Fibroblast of the aortic adventitia (primary cell): ENCODE measurements at places on chromosomes 2 and 18. TPM values are rescaled to one million over a fixed set of nuclear protein-coding genes. Genes with fewer than 3 reads are reported as not detected.

The CEBPZ gene
- total RNA-seq: 64.3 and 104 TPM in 2 replicates

The KANSL3 gene
- total RNA-seq: 39.7 and 45.6 TPM in 2 replicates

The LIMS3 gene
- total RNA-seq: 5.6 and 6.1 TPM in 2 replicates

The CCDC102B gene
- total RNA-seq: 3.1 and 27.8 TPM in 2 replicates

The ALPG gene
- total RNA-seq: not detected in 2 replicates

The AOX1 gene
- total RNA-seq: 23.6 and 84.0 TPM in 2 replicates

The VWC2L gene
- total RNA-seq: not detected in 2 replicates

The DSC2 gene
- 0.82 TPM in 1 of 2 replicates, not detected in the other for total RNA-seq

The IL37 gene
- total RNA-seq: not detected in 2 replicates

The REG1B gene
- not detected in 2 replicates for total RNA-seq

The PROC gene
- total RNA-seq: not detected in 2 replicates

The CYS1 gene
- total RNA-seq: 3.2 and 7.0 TPM in 2 replicates

The PAPOLG gene
- total RNA-seq: 13.2 and 18.9 TPM in 2 replicates

The DPP10 gene
- total RNA-seq: not detected in 2 replicates

The SRSF7 gene
- total RNA-seq: 92.1 and 126 TPM in 2 replicates

The TEKT4 gene
- total RNA-seq: not detected in 2 replicates

The RETREG2 gene
- 68.1 and 76.0 TPM in 2 replicates for total RNA-seq

The HOXD4 gene
- total RNA-seq: 1.1 TPM in 1 of 2 replicates, not detected in the other

The SLC8A1 gene
- total RNA-seq: 39.1 and 112 TPM in 2 replicates

The TPO gene
- not detected in 2 replicates for total RNA-seq

The SH2D6 gene
- 0.27 TPM in 1 of 2 replicates, not detected in the other for total RNA-seq

The SNORC gene
- 0.33 and 0.72 TPM in 2 replicates for total RNA-seq

The SERPINB5 gene
- not detected in 2 replicates for total RNA-seq

The UXS1 gene
- 16.0 and 24.0 TPM in 2 replicates for total RNA-seq

The IL36G gene
- total RNA-seq: not detected in 2 replicates

The GRHL1 gene
- 1.3 TPM in 1 of 2 replicates, not detected in the other for total RNA-seq

The PJVK gene
- total RNA-seq: 1.6 and 2.3 TPM in 2 replicates

The B3GNT7 gene
- total RNA-seq: 0.27 and 0.98 TPM in 2 replicates

The SH3BP4 gene
- total RNA-seq: 32.2 and 49.7 TPM in 2 replicates

The DSG1 gene
- total RNA-seq: not detected in 2 replicates

The POTEI gene
- total RNA-seq: not detected in 2 replicates

The SNTG2 gene
- 0.09 TPM in 1 of 2 replicates, not detected in the other for total RNA-seq

The RTP5 gene
- total RNA-seq: not detected in 2 replicates

The SS18 gene
- 22.2 and 103 TPM in 2 replicates for total RNA-seq

The EGR4 gene
- total RNA-seq: not detected in 2 replicates

The SLC23A3 gene
- 1.6 and 3.1 TPM in 2 replicates for total RNA-seq

The UGT1A3 gene
- total RNA-seq: not detected in 2 replicates

The MAP3K19 gene
- total RNA-seq: not detected in 2 replicates

The DIPK1C gene
- not detected in 2 replicates for total RNA-seq

The PCARE gene
- total RNA-seq: under 0.01 and 0.08 TPM in 2 replicates

The TEX44 gene
- not detected in 2 replicates for total RNA-seq

The SERPINB13 gene
- total RNA-seq: not detected in 2 replicates

The DYSF gene
- total RNA-seq: 0.18 and 1.2 TPM in 2 replicates

The COL4A3 gene
- 0.08 and 1.3 TPM in 2 replicates for total RNA-seq

The CCDC141 gene
- 1.8 and 2.7 TPM in 2 replicates for total RNA-seq

The M1AP gene
- not detected in 2 replicates for total RNA-seq

The LONRF2 gene
- 1.8 and 2.0 TPM in 2 replicates for total RNA-seq

The TUBB8B gene
- total RNA-seq: not detected in 2 replicates

The GNAL gene
- total RNA-seq: 0.16 and 0.63 TPM in 2 replicates

The CROCC2 gene
- under 0.01 and 0.41 TPM in 2 replicates for total RNA-seq

The TRABD2A gene
- total RNA-seq: 0.33 and 1.6 TPM in 2 replicates

The TUBA4B gene
- total RNA-seq: not detected in 2 replicates

The ANKRD62 gene
- not detected in 2 replicates for total RNA-seq
